HCT116 (cell line): ENCODE measurements at places on chromosomes 7 and 10.

GRCh38 chr7:100914208-100914878 is 18.7 kb upstream of the ACHE start:
- DNase-seq, result no peak

DNA sequence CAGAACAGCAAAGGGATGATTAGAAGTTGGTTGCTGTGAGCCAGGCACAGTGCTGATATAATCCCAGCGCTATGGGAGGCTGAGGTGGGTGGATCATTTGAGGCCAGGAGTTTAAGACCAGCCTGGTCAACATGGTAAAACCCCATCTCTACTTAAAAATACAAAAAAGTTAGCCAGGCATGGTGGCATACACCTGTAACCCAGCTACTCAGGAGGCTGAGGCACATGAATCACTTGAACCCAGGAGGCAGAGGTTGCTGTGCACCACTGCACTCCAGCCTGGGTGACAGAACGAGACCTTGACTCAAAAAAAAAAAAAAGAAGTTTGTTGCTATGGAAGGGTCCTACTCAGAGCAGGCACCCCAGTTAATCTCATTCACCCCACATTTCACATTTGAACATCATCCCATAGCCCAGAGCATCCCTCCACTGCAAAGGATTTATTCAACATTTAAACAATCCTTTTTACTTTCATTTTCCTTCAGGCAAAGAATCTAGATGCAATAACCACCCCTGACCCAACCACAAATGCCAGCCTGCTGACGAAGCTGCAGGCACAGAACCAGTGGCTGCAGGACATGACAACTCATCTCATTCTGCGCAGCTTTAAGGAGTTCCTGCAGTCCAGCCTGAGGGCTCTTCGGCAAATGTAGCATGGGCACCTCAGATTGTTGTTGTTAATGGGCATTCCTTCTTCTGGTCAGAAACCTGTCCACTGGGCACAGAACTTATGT is 4.1 kb downstream of the IL6 start:
- no peak for DNase-seq

DNA sequence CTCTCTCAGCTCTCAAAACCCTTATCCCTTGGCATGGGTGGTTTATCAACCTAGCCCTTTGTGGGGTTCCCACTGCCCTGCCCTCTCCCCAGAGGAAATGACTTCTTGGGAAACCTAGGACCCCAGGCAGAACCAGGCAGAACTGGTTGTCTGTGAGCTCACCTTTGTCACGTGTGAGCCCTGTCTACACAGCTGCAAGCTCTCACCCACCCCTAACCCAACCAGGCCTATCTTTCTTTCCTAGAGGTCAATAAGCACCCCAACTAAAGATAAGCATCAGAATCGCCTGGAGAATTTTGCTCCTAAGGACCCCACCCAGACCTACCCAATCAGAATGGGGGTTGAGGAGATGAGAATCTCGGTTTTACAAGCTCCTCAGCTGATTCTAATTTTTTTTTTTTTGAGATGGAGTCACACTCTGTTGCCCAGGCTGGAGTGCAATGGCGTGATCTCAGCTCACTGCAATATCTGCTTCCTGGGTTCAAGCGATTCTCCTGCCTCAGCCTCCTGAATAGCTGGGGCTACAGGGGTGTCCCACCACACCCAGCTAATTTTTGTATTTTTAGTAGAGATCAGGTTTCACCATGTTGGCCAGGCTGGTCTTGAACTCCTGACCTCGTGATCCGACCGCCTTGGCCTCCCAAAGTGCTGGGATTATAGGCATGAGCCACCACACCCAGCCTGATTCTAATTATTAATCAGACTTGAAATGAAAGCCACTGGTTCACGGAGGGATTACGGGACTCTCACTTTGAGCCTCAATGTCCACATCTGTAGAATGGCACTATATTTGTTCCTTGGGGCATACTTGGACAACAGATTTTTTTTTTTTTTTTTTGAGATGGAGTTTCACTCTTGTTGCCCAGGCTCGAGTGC is 7.5 kb upstream of the DDIT4 start:
- no peak for DNase-seq

GRCh38 chr7:80929619-80930018 is 10.8 kb upstream of the SEMA3C start:
- no peak for DNase-seq

DNA sequence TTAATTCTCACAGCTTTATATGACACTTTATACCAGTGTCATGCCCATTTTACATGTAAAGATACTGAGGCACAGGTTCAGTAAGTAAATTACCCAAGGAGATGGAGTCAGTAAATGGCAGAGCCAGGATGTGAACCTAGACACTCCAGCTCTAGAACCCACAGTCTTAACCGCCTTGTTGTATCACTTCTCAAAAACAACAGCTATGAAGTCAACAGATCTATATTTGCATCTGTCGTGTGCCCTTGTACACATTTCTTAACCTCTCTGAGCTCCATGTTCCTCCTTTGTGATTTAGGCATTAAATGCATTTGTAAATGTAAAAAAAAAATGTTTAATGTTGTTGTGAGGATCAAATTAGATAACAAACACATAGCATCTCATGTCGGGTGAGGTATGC is 716.2 kb downstream of the SUGCT start:
- no peak for DNase-seq

DNA sequence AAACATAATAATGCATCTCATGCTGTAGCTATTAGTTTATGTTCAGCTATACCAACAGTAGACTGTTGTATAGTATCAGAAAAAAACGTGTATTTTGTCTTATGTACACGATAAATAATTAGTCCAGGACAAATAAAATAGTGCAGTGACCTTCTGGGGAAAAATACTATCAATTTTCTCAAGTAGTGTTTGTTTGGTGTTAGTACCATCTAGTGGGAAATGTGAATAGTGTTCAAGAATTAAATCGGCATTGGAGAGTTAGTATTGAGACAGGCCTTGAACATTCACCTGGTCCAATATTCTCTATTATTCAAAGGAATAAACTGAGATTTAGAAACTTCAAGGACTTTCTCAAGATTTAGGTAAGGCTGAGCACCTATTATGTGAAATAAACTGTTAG is 21.7 kb upstream of the OR2A5 start:
- peak; percentile 28 for DNase-seq

DNA sequence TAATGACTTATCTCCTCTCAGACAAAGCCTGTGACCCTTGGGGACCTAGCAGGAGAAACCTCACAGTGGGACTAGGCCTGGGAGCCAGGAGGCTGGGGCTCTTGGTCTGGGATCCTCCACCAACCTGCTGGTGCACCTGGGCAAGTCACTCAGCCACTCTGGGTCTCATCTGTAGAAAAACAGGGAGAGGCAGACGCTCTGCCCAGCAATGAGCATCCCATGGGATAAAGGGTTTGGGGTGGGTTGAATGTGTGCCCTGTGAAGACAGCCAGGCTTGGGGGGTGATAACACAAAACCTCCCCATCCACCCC is 81.6 kb downstream of the ZMIZ1 start:
- DNase-seq, result no peak

DNA sequence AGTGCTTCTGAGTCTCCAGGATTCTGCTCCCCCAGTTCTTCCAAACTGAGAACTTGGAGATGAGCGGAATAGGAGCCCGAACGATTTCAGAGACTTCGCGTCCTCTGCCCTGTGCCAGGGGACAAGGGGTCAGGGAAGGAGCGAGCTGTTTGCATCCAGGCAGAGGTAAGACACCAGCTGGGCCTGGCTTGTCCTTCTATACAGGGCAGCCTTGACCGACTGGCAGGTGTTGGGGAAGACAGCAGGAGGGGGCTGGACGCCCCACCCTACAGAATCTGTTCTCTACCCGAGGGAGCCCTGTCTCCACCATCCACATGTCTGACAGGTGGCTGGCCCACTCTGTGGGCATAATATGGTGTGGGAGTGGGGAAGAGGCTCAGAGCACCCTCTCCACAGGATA is 7.1 kb downstream of the SPOCK2 start:
- DNase-seq, result no peak

DNA sequence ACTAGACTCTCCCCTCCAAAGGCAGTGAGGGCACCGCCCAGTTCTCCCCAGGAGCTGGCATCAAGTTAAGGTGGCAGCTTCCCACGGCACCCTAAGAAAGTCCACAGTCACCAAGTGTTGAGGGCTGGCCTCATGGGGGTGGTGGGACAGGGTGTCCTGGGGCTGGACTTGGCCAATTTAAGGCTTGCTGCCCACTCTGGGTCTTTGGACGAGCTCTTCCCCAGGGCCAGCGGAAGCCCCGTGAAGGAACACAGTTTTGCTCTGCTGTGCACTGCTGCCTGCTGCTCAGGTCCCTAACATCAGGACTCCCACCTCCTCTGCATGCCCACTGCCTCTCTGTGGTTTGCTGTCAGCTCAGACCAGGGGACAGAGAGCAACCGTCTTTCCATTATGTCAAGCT is 57.3 kb upstream of the TMEM72 start:
- DNase-seq, result no peak

- DNase-seq, result no peak
Measured at GRCh38 chr10:80392250-80392649, 16.1 kb upstream of the PRXL2A start.

GRCh38 chr10:48804740-48805182 is 120.1 kb downstream of the WDFY4 start:
- no peak for DNase-seq

DNA sequence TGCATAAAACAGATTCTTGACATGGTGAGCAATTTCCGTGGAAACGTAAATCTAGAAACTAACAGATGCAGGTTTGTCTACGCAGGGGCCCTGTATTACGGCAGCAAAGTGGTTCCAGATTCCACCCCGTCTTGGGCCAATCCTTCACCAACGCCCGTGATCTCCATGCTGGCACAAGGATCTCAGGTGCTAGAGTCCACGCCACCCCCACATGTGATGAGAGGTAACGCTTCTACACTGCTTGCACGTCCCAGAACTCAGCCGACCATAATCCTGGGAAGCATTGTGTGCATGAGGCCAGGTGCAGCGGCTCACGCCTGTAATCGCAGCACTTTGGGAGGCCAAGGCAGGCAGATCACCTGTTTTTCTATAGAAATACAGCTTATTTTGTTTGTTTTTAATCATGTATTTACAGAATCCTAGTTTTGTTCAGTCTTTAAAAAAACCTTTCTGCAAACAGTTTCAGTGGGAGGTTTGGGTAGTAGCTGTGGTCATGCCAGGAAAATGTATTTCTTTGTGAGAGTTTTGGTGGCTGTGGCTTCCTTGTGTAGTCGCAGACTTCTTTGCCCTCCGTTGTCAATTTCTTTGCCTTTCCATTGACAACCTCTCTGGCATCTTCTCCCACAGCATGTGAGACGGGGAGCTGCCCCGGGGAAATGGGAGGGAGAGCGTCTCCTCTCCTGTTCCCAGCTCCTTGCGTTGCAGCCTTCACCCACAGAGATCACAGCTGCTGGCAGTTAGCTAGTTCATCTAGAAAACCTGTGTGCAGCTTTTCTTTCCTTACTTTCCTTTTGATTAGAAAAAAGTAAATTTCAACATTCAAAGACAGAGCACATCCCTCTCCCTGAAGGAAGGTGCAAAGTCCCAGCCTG is 35.7 kb downstream of the ITIH2 start:
- no peak for DNase-seq

- DNase-seq, result no peak
Measured at GRCh38 chr7:43535031-43535451, 47.9 kb upstream of the STK17A start.

GRCh38 chr7:84060000-84060399 is 134.6 kb downstream of the SEMA3A start:
- DNase-seq, result no peak

DNA sequence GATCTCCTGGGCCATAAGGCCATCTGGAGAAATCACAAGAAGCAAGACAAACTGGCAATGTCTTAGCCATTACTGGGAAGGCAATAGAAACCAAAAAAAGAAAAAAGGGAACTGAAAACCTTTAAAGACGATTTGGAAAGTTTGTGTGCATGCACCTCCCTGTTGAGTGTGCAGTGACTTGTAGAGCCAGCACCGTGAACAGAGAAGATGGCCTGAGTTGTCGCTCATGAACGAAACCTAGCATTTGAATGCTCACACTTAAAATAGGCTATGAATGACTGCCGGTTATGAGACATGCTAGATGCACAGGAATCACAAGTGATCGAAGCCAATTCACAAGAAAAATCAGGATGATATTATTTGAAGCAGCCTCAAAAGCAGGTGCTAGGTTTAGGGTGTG is 151.3 kb upstream of the ADO start:
- no peak for DNase-seq

GRCh38 chr7:127651556-127652332 is at the start of gene SND1:
TSS of gene SND1 (plus strand) at chr7:127652194. CDS start at chr7:127652374, 180 bp downstream.
- peak; percentile 99 for DNase-seq

DNA sequence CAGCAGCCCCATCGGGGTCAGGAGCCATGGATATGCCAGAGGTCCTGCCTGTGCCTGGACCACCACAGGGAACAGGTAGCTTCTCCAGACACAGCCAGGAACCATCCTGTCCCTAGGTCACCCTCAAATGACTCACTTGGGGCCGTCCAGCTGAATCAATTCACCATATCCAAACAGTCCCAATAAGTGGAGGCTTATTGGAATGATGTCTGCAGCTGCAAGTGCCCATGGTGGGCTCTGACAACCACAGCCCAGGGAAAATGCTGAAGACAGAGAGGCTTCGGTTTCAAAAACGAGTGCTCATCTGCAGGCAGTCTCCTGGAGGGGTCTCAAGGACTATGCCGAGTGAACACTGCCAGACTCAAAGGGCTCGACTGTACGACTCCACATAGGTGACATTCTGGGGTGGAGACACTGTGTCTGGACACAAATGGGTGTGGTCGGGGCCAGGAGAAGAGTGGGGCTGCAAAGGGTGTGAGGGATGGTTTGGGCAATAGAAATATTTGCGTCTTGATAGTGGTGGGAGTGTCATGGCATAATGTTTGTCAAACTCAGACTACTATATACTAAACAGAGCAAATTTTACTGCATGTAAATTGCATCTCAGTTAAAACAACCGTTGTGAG is 204.8 kb downstream of the TNS3 start:
- DNase-seq, result no peak

GRCh38 chr10:131090761-131091661 is 220.5 kb downstream of the TCERG1L start:
- DNase-seq, result no peak

GRCh38 chr10:123537188-123537961 is 128.8 kb upstream of the GPR26 start:
- no peak for DNase-seq

DNA sequence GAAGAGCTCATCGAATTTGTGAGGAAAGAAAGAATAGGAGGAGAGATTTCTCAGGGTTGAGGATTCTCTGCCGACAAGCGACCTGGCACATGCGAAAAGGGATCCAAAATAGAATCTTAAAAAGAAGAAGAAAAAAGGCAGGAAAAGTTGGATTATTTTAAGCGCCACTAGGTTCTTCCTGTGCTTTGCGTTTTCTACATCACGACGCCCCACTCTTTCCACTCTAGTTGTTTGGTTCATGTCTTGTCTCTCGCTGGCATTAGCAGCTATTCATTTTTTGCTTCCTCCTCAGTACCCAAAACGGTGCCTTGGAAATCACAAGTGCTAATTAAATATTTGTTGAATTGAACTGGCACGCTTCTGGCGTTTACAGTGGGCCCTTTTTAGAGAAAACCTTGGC is 674 bp upstream of the FRA10AC1 start:
- no peak for DNase-seq

DNA sequence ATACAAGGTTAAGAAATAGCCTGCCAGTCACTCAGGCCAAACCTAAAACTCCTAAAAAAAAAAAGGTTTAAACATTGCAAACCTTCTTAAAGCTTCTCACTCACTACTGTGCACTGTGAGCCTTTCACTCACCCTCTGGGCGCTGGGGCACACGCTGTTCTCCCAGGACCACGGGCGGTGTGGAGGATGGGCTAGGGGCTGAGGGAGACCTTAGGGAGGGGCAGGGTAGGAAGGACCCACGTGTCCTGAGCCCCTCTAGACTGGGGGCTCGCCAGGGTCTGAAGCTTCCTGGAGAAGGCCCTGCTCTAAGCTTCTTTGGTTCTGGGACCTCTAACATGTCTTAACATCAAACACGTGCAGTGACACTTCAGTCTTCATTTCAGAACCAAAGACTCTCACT is 569.8 kb downstream of the DNAJB6 start:
- DNase-seq, result no peak
